ENCODE measurements at places on chromosomes 7 and 10.

GRCh38 chr7:135224027-135224426, 9.6 kb upstream of the STRA8 start:
- DNase-seq: no peak

- DNase-seq: no peak
These were observed 272.5 kb downstream of the NEBL start for GRCh38 chr10:20624642-20625041.

DNA sequence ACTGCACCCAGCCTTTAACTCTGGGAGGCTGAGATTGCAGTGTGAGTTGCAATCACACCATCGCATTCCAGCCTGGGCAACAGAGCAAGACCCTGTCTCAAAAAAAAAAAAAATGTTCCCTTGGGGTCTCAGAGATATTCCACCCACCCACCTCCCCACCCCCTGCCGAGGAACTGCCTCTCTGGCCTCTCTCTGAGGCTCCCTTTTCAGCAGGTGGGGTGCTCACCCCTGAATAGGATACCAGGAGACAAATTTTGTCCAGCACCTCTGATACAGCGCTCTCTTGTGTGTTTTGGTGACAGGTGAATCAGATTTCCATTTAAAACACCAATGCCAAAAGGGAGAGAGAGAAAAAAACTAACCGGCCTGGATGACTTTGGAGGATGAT, 92.6 kb upstream of the KIF5B start:
- DNase-seq: no peak

DNA sequence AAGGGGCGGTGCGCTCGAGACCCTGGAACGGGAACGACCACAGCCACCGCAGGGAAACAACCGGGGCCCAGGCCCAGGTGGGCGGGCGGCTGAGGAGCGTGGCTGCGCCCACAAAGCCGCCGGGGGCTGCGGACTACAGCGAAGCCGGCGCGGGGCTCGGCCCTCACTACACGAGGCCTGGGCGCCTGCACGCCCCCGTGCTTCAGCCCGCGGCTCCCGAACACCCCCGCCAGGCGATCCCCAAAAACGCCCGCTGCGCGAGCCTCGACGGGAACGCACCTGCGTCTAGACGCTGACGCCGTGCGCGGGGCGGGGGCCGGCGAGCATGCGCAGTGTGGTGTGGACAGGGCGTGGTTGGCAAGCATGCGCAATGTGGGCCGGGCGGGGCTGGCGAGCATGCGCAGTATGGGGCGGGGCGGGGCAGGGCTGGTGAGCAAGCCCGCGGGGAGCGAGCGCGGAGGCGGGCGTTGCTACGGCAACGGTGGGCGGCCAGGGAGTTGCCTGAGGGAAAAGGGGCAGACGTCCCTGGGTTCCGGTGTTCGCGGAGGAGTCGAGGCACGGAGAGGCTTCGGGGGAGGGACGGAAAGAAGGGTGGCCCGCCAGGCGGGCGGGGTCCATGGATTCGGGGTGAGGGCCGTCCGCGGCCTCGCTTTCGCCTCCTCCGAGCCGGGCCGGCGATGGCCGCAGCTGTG, at the start of gene RNF32:
TSS of gene RNF32 (plus strand) at position 518 of the 692 bp plus-strand sequence. CDS start 3,104 bp downstream, outside the sequence.
- DNase-seq: peak; percentile 92

GRCh38 chr10:114718374-114718773, 60.3 kb upstream of the ABLIM1 start:
- no peak for DNase-seq

- no peak for DNase-seq
These were observed 178.5 kb downstream of the ARID5B start for GRCh38 chr10:62079885-62080559.

- no peak for DNase-seq
These were observed 28.6 kb downstream of the PDSS1 start for GRCh38 chr10:26725837-26726727.

GRCh38 chr10:52257692-52258075, 56.4 kb upstream of the DKK1 start:
- DNase-seq: no peak

DNA sequence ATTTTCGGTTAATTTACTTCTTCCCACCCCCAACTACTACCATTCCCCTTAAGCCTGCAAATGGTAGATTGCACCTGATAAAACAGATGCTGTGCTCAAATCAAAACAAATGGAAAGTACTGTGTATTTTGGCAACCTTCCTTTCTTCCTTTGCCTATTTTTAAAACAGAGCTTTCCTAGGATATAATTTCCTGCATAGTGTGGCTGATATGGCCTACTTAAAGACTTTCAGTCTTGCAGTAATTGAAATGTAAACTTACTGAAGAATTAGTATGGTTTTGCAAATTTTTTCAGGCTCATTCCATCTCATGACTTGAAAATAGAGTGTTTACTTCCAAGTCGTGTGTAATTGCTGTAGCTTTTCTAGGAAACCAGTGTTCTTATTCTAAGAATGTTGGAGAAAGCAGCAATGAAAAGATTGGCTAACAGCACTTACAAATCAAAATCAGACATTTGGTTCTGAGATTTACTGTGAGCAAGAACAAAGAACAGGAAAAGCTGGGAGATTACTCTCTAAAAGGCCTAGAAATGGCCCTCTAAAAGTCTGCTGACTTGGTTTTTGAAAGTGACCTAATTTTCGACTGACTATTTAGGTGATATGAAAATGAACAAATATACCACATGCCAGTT, 52.0 kb downstream of the REEP3 start:
- DNase-seq: no peak

DNA sequence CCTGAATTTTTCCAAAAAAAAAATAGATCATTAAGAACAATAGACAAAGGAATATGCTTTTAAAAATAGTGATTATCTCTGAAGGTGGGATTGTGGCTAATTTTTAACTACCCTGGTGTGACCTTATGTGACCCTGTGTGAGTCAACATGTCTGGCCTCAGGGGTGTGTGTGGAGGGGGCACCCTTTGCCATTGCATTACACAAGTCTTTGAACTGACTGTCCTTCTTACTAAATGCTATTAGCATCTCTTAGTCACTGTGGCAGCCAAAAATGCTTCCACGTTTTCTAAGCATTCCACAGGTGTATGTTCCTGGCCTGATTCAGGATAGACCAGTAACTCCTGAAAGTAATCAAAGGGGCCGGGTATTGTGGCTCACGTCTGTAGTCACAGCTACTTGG, 175.4 kb downstream of the MGMT start:
- DNase-seq: no peak

- no peak for DNase-seq
These were observed 707.5 kb upstream of the LRRTM3 start for GRCh38 chr10:66218289-66218688.

GRCh38 chr7:23471106-23471859, 992 bp upstream of the IGF2BP3 start:
- no peak for DNase-seq

DNA sequence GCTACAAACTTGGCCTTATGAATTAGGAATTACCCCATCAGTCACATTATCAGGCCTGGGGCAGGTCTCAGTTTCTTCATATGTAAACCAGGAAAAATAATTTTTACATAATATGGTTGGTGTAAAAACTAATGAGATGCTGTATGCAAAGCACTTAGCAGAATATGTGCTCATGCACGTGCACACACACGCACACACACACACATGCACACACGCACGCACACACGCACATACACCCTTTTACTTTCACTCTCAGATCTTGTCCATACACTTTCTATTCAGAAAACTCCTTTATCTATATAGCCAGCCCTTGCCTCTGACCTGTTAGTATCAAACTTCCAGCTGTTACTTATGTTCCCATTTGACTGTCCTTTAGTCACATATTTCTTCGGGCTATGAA, 92.7 kb downstream of the CREB5 start:
- DNase-seq: no peak

DNA sequence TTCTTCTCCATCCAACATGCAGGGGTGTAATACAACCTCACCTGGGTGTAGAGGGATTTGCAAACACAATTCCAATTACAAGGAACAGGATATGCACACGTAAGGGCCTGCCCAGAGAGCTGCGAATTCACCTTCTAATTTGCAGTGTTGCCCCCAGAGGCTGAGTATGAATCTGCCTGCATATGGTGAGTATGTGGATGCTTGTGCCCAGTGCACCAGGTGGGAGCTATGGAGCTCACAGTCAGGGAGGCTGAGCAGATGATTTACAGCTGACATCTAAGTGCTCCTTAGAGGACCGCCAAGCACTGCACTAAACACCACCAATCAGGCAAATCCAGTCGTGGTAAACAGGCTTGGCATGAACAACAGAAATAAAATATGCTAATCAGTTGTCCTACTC, 132.0 kb downstream of the RELN start:
- DNase-seq: no peak

- no peak for DNase-seq
These were observed 33.5 kb upstream of the UNC5B start for GRCh38 chr10:71178880-71179279.

DNA sequence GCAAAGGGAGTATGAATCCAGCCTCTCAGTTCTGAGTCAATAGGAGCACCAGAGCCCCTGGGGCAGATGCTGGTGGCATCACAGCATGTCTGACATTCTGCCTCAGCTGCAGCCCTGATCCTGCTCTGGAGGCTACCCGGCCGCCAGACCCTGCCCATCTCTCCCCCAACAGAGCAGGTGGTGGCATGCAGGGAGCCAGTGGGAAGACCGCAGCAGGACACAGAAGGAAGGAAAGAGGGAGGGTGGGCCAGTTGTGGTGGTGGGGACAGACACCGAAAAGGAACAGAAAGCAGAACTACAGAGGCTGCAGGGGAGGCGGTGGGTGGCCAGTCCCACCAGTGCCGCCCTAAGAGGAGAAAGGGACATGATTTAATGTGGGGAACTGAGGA, 35.3 kb downstream of the BLNK start:
- DNase-seq: no peak

DNA sequence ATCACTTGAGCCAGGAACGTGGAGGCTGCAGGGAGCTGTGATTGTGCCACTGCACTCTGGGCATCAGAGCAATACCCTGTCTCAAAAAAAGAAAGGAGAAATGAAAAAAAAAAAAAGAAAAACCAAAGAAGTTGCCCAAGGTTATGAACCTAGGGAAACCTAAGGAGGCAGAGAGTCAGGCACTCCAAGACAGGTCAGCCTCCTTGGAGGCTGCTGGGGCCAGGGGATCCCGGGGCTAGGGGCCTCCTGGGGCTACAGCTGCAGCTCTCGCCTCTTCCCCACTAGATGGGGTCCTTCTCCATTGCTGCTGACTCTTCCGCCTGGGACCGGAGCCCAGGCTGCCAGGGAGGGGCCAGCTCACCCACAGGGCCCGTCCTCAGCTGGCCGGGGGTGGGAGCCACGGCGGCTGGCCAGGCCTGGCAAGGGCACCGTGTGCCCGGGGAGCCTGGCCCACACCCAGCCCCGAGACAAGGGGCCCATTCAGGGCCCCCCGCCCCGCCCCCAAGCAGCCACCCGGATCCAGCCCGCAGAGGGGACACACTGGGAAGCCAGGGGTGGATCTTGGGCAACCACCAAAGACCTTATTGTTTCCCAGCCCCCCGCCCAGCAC, 1.7 kb upstream of the SPACDR start:
- no peak for DNase-seq

DNA sequence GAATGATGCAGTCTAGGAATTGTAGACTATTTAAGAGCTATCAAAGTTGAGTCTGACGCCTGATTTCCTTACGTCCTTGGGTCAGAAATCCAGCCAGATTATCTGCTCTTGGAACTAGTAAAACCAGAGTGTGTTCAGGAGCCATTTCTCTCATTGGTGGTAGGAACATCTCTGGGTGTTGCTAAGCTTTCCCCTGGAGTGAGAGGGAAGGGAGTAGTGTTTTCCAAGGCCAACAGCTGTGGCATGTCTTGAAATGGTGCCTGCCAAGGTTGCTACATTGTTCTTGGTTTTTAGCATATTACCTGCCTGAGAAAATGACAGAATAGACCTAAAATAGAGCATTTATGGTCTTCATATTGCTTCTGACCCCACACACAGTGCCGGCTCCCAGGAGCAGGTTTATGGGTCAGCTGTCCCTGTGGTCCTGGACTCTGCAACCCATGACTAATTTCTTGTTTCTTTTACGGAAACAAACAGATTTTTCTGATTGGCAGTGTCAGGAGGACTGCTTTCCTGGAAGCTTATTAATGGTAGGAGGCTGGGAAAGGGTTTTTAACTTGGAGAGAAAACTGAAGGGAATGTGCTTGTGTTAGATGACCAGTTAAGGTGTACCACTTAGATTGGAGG, 17.5 kb downstream of the GBF1 start:
- DNase-seq: no peak

DNA sequence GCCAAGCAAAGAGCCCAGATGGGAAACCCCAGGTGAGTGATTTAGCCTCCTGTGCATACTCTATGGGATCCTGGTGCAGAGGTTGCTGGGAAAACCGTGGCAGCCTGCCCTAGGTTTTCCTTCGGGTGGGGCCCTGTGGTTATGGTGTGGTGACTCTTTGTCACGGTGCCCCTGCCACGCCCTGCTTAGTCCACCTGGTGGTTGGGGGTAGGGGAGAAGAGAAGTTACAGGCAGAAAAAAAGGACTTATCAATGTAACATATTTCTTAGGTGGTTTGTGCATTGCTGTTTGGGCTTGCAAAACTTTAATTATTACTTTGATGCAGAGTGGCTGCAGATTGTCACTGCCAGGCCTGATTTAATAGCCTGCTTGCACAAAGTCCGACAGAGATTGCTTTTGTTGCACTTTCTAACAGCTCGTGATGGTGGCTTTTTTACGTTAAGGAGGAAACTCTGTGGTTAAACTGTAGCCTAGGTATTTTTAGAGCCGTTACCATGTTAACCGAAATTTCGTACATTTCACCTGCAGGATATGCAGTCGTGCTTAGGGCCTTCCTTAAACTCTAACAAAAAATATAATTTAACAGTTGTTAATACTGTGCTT, 197.4 kb downstream of the RNLS start:
- no peak for DNase-seq

DNA sequence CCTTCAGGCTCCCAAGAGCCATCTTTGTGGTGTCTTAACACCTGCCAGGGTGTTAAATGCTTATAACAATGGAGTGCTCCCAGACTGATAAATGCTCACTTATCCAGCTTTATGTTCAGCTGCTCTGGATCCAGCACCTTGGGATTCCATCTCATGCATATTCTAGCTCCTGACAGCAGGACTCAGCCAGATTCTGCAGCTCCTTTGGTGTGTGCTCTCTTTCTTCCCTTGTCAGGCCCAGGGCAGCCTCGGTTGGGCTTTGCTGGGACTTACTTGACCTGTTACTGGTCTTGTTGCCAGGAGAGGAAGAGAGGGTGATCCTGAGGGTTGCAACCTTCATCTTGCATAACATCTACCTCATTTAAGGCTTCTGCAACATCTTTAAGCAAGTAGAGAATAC, 59.4 kb upstream of the CCNY start:
- DNase-seq: no peak

DNA sequence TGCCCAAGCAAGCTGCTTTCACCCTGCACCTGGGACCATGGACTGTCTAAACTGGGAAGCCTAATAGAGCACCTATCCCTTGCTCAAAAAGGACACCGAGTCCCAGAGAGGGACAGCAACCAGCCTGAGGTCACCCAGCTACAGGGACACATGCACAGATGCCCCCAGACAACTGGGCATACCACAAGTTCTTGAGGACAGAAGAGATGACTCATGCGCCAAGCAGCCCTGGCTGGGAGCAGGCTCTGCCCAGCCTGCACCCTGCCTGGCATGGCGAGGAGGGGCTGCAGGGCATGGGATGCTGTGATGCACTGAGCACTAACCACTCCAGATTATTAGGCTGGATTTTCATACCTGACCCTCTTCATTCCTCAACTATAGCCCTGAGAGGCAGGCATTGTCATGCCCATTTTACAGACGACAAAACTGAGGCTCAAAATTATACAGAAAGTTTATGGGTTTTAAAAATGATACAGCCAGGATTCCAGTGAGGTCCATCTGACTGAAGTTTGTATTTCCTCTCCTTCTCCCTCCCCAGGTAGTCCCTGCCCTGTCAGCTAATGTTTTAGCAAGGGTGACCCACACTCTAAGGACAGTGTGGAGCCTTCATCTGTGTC, 289.3 kb upstream of the ZMIZ1 start:
- DNase-seq: no peak
